BJ (cell line): ENCODE measurements at places on chromosomes 7 and 10.

GRCh38 chr7:49635800-49636199 lies 137.6 kb upstream of the VWC2 start:
- no peak for DNase-seq

- DNase-seq = no peak
Measured at GRCh38 chr7:105413887-105414437, 25.2 kb upstream of the SRPK2 start.

GRCh38 chr7:126150278-126150958 lies 1102.3 kb downstream of the GRM8 start:
- DNase-seq = no peak

- no peak for DNase-seq
Measured at GRCh38 chr7:151896486-151896885, 19.6 kb upstream of the PRKAG2 start.

GRCh38 chr10:113626809-113627355 lies 37.0 kb downstream of the NRAP start:
- no peak for DNase-seq

- no peak for DNase-seq
Measured at GRCh38 chr7:1412322-1413261, 46.7 kb downstream of the MICALL2 start.

- DNase-seq = no peak
Measured at GRCh38 chr7:128974241-128974934, 36.7 kb downstream of the IRF5 start.
